ENCODE measurements at places on chromosomes 16 and 17.

- H3K4me3 ChIP-seq: peak overlapping the region; percentile 91
- no peak for DNase-seq
- peak overlapping the region; percentile 81 for H3K27ac ChIP-seq
- peaks cover 61% of the 10 kb centered on the region for H3K36me3 ChIP-seq
- no peaks in the 10 kb centered on the region for H3K27me3 ChIP-seq
These were observed 7.1 kb upstream of the IL32 start for GRCh38 chr16:3058139-3059030.

- H3K27me3 ChIP-seq: no peaks in the 10 kb centered on the region
- no peaks in the 10 kb centered on the region for H3K4me1 ChIP-seq
- H3K4me3 ChIP-seq: no peak overlapping the region
- H3K27ac ChIP-seq: no peak overlapping the region
- H3K36me3 ChIP-seq: peaks cover 12% of the 10 kb centered on the region
- no peak for DNase-seq
These were observed 17.7 kb upstream of the MNT start for GRCh38 chr17:2418572-2418971.

DNA sequence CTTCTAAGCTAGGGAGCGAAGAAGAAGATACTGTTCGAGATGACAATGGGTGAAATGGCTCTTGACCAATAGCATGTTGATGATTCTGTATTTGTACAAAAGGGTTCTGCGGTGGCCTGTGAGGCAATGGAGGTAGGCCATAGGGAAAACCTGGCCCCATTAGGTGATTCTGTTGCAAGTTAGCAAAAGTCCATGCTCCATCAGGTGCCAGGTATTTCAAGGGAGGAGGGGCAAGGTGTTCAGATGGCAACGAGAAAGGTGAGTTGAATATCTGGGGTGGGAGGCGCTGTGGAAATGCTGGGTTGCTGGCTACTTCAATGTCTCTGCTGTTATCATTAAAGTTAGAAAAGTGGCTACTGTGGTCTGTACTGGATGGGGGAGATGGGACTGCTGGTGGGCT is 62.8 kb downstream of the CACNG1 start:
- H3K27me3 ChIP-seq: no peaks in the 10 kb centered on the region
- no peak for DNase-seq
- no peak overlapping the region for H3K4me3 ChIP-seq
- H3K4me1 ChIP-seq: peaks cover 3% of the 10 kb centered on the region

DNA sequence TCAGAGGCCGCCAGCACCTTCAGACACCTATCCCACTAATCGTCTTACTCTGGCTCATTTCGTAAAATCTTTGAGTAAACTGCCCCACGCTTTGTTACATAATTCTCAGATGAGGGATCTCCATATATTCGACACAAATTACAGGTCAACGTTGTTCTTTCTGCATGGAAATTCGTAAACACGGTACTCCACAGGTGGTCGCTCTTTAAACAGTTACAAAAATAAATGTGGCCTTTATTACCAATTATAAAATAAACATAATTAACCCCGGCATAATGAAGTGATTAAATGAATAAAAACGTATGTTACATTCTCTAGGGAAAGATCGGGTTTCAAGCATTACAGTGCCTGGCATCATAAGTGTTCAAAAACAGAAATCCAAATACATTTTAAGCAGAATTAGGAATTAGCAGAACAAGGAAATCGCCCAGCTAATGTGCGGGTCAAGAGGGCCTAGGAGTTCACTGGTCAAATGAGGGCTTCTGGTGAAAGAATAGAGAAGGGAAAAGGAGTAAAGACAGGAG is 943 bp upstream of the PIP4K2B start:
- no peak for DNase-seq
- peak overlapping the region; percentile 87 for H3K4me3 ChIP-seq
- H3K27me3 ChIP-seq: no peaks in the 10 kb centered on the region
- H3K4me1 ChIP-seq: peaks cover 31% of the 10 kb centered on the region
- peaks cover 45% of the 10 kb centered on the region for H3K36me3 ChIP-seq
- H3K27ac ChIP-seq: peak overlapping the region; percentile 61

DNA sequence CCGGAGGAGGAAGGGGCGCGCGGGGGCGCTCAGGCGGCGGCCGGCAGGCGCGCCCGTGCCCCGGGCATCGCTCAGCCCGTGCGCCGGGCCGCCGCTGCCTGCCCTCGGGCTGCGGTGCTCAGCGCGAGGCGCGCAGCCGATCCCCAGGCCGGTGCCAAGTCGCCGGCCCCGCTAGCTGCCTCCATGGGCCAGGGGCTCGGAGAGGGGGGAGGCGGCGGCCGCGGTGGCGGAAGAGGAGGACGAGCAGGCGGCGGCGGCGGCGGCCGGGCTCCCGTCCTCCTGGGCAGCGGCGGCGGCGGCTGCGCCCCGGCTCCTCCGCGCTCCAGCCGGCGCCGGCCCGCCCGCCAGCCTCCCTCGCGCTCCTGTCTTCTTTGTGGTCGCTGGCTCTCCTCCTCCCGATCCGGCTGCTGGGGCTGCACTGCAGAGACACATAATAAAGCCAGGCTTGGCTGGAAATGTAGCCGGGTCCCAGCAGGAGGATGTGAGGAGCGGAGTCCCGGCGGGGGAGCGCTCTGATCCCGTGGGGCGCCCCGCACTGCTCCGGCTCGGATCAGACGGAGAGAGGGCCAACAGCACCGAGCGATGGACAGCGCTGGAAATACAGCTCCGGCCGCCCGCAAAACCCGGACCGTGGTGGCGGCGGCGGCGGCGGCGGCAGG is 889 bp upstream of the ZNF423 start:
- H3K36me3 ChIP-seq: no peaks in the 10 kb centered on the region
- peak overlapping the region; percentile 69 for H3K4me3 ChIP-seq
- peak; percentile 21 for DNase-seq
- H3K4me1 ChIP-seq: peaks cover 5% of the 10 kb centered on the region
- H3K27ac ChIP-seq: no peak overlapping the region

- peaks cover 34% of the 10 kb centered on the region for H3K36me3 ChIP-seq
- peak overlapping the region; percentile 33 for H3K27ac ChIP-seq
- peaks cover 20% of the 10 kb centered on the region for H3K4me1 ChIP-seq
- DNase-seq: no peak
- H3K27me3 ChIP-seq: no peaks in the 10 kb centered on the region
- H3K4me3 ChIP-seq: no peak overlapping the region
These were observed 15.7 kb downstream of the GJD3 start for GRCh38 chr17:40348562-40349476.

GRCh38 chr17:47066841-47067682 is 88.0 kb upstream of the RPRML start:
- H3K4me1 ChIP-seq: peaks cover 28% of the 10 kb centered on the region
- peak; percentile 69 for DNase-seq
- H3K4me3 ChIP-seq: peak overlapping the region; percentile 93

- H3K36me3 ChIP-seq: no peaks in the 10 kb centered on the region
- H3K4me3 ChIP-seq: no peak overlapping the region
- no peak for DNase-seq
- no peaks in the 10 kb centered on the region for H3K27me3 ChIP-seq
- no peak overlapping the region for H3K27ac ChIP-seq
- no peaks in the 10 kb centered on the region for H3K4me1 ChIP-seq
These were observed 1504.5 kb downstream of the CDH11 start for GRCh38 chr16:63617047-63617989.

DNA sequence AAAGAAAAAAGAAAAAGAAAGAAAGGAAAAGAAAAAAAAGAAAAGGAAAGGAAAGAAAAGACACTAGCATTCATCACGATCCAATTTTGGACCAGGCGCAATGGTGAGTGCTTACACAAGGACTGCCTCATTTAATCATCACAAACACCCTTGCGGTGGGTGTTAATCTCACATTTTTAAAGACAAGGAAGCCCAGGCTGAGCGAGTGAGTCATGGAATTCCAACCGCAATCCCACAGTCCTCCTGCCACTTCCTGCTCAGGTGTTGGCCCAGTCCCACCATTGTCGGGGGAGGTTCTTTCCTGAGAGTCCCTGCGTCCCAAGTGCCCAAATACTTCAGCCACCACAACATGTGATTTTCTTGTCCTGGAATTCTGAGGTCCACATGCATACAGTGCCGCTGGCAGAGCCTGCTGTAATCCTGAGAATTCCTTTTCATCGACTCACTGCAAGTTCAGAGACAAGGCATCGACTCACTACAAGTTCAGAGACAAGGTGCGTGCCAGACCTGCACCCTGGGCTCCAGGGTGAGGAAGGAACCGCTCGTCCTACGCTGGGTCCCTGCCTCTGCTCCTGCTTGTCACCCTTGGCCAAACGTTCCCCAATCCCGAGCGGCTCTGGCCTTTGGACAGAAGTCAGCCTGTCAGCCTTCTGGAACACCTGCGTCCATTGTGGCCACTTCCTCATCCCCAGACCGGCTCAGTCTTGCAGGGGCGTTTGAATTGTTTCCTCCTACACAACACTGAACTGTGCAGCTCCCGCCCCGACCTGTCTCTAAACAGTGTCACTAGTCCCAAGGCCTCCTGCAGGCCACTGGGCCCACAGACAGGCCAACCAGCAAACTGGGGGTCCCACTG is 5.8 kb downstream of the ZG16B start:
- H3K4me3 ChIP-seq: no peak overlapping the region
- no peak overlapping the region for H3K27ac ChIP-seq
- no peak for DNase-seq

DNA sequence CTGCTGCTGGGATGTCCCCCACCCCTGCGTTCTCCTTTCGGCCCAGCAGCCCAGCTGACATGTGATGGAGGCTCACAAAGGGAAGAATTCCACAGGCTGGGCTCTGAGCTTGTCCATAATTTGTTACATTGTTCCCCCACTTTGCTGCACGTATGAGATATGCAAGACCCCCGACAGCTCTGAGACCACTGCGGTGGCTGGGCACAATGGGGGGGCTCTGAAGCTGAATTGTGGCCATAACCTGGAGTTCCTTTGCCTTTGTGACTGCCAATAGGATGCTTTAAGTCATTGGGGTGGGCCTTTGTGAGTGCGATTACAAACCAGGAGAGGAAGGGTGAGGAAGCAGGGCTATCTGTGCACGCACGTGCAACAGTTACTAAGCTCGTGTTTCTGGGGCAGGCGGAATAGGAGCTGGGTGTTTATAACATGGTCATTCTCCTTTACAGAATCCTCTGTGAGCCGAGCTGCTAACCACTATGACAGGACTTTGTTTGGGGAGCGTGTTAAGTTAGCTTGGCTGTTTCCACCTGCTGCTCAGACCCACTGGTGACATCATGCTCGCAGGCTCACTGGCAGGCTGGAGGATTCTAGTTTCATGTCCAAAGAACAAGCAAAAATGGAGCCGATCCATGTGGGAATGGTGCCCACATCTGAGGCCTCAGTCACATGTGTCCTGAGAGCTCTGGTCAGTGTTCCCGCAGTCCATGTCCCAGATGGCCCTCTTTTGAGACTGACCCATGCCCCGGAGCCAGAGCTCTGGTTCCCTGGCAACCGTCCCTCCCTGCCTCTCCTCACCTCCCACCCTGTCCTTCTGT is 208.3 kb upstream of the SALL1 start:
- no peak overlapping the region for H3K27ac ChIP-seq
- no peaks in the 10 kb centered on the region for H3K36me3 ChIP-seq
- H3K4me3 ChIP-seq: no peak overlapping the region
- no peaks in the 10 kb centered on the region for H3K27me3 ChIP-seq

All from T-helper 2 cell treated with Interferon-gamma antibody and Interleukin-4, amounts not matched to agents 5 μg/mL and 100 μg/mL, for 36 hours (primary cell).